ENCODE measurements at places on chromosomes 4 and X. TPM values are rescaled to one million over a fixed set of nuclear protein-coding genes. Genes with fewer than 3 reads are reported as not detected.

Gene PNMA6A
- total RNA-seq = 3.5 TPM

Gene RS1
- not detected for total RNA-seq

Gene COL4A5
- 57.7 TPM for total RNA-seq

Gene MAGEA2
- not detected for total RNA-seq

Gene CLNK
- not detected for total RNA-seq
